Activated B cell treated with CpG ODN at 0.5 μM for 24 hours (primary cell): ENCODE measurements at places on chromosomes 4 and X.

- no peak for DNase-seq
These were observed 20.7 kb downstream of the QDPR start for GRCh38 chr4:17491196-17491595.

- DNase-seq = no peak
These were observed 75.1 kb upstream of the TMEM164 start for GRCh38 chrX:109927663-109928273.

DNA sequence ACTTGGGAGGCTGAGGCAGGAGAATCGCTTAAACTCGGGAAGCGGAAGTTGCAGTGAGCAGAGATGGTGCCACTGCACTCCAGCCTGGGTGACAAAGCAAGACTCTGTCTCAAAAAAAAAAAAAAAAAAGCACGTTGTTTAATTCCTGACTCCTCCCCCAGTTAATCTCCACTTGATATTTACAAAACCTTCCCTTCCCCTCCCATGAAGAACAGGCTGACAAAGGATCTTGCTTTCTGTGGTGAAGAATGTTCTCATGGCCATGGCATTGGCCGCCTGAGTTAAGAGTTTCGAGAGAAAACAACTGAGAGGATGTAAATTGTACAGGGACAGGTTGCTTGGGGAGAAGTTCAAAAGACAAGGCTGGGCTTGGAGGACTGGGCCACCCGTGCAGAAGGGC, 168.2 kb upstream of the BCOR start:
- DNase-seq = no peak

DNA sequence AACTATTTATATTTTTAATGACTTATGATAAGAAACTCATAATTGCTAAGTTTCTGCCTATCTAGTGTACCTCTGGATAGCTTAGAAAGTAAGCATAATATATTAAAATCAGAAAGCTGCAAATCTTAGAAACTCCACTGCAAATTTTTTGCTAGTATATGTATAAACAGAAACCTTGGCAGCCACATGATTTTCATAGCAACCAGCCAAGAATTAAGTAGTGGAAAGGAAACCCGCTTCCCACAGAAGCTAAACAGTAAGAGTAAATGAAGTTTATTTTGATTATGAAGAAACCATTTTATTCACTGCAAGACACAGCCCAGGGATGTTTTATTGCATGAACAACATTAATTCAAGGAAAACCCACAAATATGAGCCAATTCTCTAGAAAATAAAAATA, 872.5 kb upstream of the ADGRL3 start:
- DNase-seq = no peak

GRCh38 chr4:143351774-143352451, 15.2 kb downstream of the GAB1 start:
- no peak for DNase-seq

GRCh38 chr4:113821856-113822255, 60.3 kb upstream of the CAMK2D start:
- no peak for DNase-seq

- no peak for DNase-seq
These were observed 34.5 kb upstream of the PPM1K start for GRCh38 chr4:88318751-88319350.

- DNase-seq = no peak
These were observed 183.8 kb upstream of the VCX3A start for GRCh38 chrX:6718766-6719165.

GRCh38 chr4:111839141-111839540, 306.1 kb upstream of the FAM241A start:
- no peak for DNase-seq

DNA sequence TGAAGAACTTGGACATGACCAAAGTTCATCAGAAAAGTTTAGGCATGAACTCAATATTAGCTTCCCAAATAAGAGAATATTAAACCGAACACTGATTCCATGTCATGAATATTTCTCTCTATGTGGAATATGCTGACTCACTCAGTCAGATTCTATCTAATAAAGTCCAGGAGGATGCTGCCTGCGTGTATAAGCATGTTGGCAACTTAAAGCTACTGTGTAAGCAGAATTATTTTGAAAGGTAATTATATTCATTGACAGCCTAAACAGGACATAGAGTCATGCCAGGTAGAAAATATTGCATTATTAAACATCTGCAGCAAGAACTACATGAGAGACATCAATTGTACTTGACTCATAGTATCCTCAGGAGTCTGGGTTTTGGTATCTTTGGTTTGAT, 367.9 kb upstream of the SPOCK3 start:
- DNase-seq = no peak

- no peak for DNase-seq
These were observed 101.9 kb upstream of the SFRP2 start for GRCh38 chr4:153890761-153891160.

DNA sequence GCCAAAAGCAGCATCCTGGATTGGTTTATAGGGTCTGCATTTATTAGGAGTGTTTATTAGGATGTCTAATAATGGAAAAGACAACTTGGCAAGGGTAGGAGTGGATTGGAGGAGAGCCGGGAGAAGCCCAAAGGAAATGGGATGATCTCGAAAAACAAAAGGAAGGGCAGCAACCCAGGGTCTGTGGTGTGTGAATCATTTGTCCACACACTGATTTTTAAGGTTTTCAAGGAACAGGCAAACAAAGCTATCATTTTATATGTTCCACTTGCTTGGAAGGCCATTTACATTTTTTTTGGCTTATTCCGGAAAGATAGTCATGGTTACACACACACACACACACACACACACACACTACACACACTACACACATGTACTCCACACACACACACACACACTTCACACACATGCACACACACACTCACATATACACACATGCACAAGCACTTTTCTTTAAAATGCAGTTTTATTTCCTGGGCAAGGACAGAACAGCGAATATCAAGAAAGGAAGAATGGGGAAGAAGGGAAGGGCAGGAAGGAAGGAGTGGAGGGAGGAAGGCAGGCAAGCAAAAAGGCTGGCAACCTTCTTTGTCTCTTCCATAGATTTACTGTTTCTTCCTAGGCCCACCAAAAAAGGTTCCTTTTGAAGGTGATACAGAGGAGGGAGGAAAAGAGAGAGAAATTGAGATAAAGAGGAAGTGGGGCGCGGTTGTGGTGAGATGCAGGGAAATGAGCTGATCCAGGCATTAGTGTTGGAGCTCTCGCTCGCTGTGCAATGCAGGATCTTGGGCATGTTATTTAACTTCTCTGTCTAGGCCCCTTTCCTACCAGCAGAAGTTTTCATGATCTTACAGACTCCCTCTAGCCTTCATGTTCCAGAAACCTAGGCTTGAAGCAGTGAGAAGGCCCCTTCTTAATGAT, 88.6 kb upstream of the MAML3 start:
- no peak for DNase-seq

- DNase-seq = no peak
These were observed 81.7 kb downstream of the SLC10A7 start for GRCh38 chr4:146439999-146440398.

GRCh38 chrX:19388064-19388679, 44.4 kb downstream of the PDHA1 start:
- DNase-seq = no peak

DNA sequence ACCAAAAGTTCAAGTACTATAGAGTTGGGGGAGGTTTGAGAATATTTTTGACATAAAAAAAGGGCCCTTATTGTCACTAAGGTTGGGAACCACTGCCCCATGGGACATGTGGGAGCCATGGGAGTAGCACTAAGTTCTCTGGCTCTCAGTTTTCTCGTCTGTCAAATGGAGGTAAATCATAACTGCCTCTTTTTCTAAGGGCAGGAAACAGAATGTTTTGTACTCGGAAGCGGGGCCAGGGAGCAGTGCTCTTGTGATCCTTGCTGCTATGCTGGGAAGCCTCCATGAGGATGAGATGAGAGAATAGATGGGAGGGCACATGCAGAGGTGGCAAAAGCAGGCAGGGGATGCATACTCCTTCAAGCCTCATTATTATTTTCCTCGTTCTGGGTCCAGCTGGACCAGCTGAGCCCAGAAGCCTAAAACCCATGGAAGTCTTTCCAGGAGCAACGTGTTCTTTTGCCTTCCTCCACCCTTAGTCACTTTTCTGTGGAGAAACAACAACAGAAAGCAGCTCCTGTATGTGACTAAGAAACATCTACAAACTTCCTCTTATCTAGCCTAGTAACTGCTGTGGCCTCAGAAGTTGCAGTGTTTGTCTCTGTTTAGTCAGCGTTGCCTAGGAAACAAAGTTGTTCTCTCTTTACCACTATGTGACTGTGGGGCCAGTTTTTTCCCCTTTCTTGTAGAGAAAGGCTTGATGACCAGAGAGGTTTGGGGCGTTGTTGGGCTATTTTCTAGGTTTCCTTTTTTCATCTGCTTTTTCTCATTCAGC, 64.8 kb downstream of the TSC22D3 start:
- peak; percentile 18 for DNase-seq

DNA sequence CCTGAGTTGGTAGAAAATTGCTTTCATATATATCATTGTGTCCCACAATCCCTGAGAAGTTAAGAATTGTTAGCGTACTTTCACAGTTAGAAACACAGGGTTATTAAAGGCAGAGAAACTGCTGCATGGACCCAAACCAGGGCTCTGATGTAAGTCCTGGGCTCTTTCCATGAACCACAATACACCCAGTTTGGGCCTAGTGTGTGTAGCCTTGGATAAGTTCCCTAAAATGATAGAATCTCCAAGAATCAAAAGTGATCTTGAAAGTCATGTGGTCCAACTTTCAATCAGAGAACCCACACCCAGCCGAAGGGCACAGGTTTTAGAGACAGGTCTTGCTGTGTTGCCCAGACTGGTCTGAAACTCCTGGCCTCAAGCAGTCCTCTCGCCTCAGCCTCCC, 257.8 kb upstream of the KLF3 start:
- no peak for DNase-seq

GRCh38 chrX:131565909-131566308, 22.0 kb downstream of the OR13H1 start:
- DNase-seq = no peak

- DNase-seq = no peak
These were observed 152.6 kb upstream of the VEGFC start for GRCh38 chr4:176945334-176945733.

- DNase-seq = no peak
These were observed 2.9 kb downstream of the USP11 start for GRCh38 chrX:47235691-47236103.

DNA sequence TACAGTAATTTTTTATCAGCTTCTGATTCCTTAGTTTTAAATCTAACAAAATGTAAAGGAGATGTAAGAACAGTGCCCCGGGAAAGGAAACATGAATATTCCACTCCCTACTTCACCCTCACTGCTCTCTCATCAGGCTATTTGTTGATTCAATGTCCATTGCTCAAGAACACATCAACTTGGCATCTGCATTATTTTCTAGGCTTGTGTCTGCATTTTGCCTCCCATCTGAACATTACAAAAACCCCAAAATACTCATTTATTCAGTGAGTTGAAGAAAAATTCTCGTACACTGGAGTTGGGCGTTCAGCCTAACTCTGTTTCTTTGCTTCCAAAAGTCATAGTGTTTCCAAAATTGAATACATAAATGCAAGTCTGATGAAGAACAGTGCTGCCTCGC, 25.6 kb downstream of the ARHGAP6 start:
- DNase-seq = no peak

GRCh38 chr4:172412851-172413580, 599.8 kb downstream of the GALNTL6 start:
- DNase-seq = no peak
